ENCODE measurements at places on chromosomes 13 and 19.

DNA sequence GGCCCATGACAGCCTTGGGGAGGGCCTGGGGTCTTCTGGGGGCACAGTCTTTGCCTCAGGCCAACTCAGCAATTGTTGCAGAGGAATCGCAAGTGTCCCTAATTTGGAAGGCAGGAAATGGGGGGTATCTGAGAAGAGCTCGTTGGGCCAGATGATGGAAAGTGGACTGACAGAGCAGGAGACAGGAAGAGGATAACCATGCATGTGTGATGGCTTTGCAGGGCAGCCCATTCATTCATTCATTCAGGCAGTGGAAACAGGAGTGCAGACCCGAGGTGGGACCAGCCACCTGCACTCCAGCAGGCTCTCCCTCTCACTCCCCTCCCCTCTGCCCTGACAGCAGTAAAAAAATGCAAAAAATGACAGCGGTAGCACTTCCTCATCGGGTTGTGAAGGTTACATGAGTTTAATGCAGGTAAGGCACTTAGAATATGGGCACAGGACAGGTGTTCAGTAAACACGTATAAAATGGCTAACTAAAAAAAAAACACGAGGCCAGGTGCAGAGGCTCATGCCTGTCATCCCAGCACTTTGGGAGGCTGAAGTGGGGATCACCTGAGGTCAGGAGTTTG lies 5.0 kb upstream of the TMEM147 start:
- DNase-seq, result no peak

DNA sequence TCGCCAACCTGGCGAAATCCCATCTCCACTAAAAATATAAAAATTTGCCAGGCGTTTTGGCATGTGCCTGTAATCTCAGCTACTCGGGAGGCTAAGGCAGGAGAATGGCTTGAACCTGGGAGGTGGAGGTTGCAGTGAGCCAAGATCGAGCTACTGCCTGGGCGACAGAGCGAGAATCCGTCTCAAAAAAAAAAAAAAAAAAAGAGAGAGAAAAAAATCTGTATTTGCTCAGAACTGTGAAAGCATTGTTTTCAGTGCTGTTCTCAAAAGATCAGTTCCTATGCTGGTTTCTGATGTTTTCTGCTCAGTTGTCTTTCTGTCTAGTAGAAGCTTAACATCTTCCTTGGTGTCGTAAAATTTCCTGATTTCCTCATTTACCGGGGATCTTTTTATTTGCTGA lies 2.5 kb downstream of the SF3A2 start:
- no peak for DNase-seq

GRCh38 chr19:39347332-39348164 lies 5.3 kb downstream of the SAMD4B start:
- no peak for DNase-seq

DNA sequence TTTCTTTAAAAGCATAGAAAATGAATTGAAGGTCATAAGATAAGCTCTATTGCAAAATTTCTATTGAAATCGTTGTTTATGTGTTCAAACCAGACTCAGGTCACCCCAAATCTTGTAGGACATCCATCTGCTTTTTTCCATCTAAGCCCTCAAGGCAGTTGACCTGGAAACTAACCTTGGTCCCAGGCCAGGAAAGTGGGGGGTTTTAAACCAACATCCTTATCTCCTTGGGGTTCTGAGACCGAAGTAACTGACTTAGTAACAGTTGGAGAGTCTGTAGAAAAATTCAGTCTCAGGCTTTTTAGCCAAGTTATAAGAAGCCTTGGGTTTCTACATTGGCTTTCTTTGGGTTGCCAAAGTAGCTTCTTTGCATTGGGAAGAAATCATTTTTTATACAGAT lies 23.4 kb downstream of the ZNF507 start:
- no peak for DNase-seq

DNA sequence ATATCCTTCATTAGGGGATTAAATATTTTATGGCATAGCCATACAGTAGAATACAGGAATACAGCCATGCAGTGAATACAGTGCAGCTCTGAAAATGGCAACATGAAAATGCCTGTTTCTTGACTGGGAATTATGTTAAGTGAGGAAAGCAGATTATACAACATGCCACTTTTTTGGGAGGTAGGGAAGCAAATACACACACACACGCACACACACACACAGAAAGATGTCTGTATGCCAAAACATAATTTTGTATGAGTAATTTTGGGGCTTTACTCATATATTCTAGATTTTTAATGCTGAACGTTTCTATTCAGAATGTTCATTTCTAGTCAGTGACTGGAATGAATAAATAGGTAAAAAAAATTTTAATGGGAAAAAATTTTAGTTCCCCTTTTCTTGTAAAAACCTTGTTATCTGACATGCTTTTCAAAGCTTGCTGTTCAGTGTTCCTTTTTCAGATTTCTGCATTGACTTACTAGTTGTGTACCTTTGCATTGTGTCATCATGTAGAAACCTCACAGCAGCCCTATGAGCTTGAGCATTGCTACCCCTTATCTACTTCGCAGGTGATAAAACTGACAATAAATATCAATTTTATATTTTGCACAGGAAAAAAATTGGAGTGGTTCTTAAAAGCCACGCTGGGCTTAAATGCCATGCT lies 7.8 kb downstream of the GPR183 start:
- DNase-seq, result no peak

GRCh38 chr19:1851654-1852580 lies 3.6 kb upstream of the REXO1 start:
- DNase-seq, result no peak

- no peak for DNase-seq
Observed at GRCh38 chr13:110961959-110962358, 47.1 kb upstream of the ANKRD10 start.

GRCh38 chr13:51795419-51795818 lies 8.5 kb downstream of the DHRS12 start:
- DNase-seq, result no peak

GRCh38 chr13:19927117-19927748 lies 31.3 kb upstream of the ZMYM2 start:
- DNase-seq, result no peak

DNA sequence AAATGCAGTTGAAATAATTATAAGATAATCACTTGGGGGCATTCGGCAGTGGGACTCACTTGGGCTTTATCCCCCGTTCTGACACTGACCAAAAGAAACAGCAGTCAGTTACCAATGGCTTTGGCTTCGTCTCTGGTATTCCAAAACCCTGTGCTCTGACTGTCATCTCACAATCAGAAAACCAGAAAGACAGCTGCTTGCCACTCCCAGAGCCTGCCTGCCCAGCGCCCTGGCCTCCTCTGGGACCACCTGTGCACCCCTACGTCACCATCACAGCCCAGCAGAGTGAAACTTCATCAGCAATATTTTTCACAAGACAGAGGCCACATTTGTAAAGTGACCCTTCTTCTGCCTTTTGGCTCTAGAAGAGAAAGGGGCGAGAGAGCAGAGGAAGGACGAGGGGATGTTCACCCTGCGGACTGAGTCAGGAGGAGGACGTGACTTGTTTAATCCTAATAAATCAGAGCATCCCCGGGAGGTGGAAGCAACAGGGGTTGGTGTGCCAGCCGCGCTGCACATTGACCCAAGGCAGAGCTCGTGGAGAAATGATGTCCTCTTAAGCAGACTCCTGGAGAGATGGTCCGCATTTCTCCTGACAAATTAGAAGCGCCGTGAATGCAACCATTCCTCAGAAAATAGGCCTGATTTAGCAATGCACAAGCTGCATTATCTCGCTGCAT lies 397.8 kb upstream of the ZNF507 start:
- DNase-seq, result no peak

DNA sequence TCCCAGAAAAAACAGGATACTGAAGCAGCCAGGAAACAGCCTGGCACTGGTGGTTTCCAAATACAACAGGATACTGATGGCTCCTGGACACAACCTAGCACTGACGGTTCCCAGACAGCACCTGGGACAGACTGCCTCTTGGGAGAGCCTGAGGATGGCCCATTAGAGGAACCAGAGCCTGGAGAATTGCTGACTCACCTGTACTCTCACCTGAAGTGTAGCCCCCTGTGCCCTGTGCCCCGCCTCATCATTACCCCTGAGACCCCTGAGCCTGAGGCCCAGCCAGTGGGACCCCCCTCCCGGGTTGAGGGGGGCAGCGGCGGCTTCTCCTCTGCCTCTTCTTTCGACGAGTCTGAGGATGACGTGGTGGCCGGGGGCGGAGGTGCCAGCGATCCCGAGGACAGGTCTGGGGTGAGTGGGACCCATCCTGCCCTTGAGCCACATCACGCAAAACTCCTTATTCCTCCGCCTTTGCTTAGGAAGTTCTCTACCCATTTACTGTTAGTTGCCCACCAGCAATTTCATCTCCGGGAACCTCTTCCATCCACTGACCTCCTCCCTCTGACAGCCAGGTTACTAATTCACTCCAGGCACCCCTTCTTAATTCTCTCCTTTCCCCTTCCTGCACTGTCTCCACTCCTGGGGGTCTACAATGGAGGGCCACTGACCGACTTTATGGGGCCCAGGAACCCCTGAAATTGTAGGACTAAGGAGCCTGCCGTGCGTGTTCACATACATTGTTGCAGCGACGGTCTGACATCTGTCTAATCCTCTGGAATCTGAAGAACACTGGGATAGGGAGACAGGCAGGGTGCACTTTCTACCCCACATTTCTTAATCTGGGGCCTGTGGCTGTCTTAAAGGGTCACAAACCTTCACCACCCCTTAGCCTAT lies 1.2 kb downstream of the ITPKC start:
- DNase-seq, result no peak

DNA sequence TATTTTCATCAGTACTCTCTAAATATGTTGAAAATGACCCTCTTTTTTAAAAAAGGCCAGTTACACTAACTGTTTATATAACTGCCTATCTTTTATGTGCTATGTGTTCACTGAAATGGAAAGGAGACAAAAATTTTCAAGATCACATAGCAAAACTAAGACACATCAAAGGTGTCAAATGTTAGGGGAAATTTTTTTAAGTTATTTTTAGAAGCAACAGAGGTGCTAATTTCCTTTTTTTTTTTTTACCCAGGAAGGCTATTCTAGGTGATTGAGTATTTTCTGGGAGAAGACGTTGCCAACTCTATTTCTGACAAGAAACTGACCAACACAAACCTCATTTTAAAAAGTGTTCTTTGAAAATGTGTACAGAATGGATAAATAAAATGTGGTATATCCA lies 45.7 kb downstream of the ELF1 start:
- DNase-seq, result no peak

GRCh38 chr13:50085063-50085462 lies 69.8 kb downstream of the KCNRG start:
- peak; percentile 55 for DNase-seq

- no peak for DNase-seq
Observed at GRCh38 chr13:33657274-33657673, 160.7 kb upstream of the RFC3 start.
